Activated CD8-positive, alpha-beta memory T cell treated with anti-CD3 and anti-CD28 coated beads, Interleukin-2, amount 10 ng/mL, durations not matched to agents 7 days and 5 days (primary cell): ENCODE measurements at places on chromosomes 6 and 20. TPM values are rescaled to one million over a fixed set of nuclear protein-coding genes. Genes with fewer than 3 reads are reported as not detected.

The IL17A gene
- not detected for total RNA-seq

DNA sequence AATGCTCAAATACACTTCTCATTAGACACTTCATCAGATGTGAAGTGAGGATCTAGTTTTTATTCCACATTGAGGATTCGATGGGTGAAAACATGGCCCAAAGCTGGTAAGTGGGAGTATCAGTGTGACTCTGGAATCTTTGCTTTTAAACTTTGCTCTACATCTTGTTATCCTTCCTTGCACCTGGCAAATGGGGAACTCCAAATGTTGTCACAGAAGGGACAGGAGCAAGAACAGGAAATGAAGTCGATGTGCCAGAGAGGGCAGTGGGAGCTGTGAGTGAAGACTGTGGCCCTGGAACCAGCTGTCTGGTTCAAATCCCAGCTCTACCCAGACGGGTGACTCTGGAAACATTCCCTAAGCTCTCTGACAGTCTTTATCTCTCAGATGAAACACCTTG lies 86.7 kb upstream of the AGPAT4 start:
- DNase-seq, result no peak

DNA sequence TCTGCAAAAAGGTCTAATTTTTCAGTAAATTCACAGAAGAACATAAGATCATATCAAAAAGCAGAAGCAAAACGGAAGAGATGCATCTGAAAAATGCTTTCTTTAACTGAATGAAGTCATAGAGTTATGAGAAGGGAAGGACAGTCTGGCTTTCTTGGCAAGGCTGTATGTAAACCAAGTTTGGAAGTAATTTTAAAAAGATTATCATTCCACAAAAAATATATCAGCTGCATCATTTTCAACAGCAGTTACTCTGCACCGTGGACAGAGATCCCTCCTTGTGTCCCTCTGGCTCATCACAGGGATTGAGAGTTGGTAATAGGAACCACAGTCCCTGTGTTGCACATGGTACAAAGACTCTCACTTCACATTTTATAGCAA lies 258.5 kb downstream of the HIVEP2 start:
- no peak for DNase-seq

DNA sequence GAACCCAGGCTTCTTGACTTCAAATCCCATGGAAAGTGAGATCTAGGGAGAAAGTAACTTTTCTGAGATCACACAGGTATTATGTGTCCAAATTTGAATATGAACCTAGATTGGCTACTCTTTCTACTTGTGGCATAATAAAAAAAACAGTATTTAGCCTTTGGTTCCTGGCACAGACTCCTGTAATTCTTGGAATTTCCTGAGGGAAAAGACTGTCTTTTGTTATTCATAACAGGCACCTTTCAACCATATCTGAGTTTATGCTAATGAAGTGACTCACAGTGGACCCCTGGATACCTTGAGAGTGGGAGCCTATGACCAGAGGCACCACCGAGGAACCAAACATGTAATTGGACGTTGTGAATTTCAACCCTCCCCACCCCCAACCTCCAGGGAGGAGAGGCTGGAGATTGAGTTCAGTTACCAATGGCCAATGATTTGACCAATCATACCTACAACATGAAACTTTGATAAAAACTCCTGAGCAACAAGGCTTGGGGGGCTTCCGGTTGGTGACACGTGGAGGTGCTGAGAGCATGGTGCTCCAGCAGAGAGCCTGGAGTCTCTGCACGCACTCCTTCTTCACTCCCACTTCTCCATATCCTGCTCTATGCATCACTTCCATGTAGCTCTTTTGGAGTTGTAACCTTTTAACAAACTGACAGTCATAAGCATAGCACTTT lies 48.8 kb downstream of the LAMA4 start:
- no peak for DNase-seq
